GM12865 (cell line): ENCODE measurements at places on chromosomes 7 and 10.
A peak's percentile ranks its signal among the peaks of the same experiment; 100 is the strongest.

- DNase-seq = no peak
These were observed 33.2 kb upstream of the PLEKHA1 start for GRCh38 chr10:122341141-122341810.

- DNase-seq = no peak
These were observed 78.4 kb downstream of the XRCC2 start for GRCh38 chr7:152597507-152597906.

DNA sequence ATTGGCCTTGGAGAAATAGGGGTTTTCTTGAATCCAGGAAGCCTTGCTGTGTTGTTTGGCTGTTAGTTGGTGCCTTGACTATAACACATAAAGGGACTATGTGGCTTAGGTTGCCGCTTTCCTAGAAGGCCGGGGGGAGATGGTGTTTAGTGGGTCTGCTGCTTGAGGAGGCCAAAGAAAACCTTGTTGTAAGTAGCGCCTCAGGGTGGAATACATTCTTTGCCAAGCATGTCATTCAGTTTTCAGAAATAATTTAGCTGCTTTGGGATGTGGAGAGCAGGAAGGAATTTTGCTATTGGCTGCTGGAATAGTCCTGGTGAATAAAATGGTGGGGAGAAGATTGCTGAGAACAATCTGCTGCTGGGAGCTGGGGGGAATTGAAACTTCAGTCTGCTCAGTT is 132.9 kb upstream of the WNT16 start:
- no peak for DNase-seq

- no peak for DNase-seq
These were observed 3.3 kb upstream of the OR6V1 start for GRCh38 chr7:143048827-143049226.

DNA sequence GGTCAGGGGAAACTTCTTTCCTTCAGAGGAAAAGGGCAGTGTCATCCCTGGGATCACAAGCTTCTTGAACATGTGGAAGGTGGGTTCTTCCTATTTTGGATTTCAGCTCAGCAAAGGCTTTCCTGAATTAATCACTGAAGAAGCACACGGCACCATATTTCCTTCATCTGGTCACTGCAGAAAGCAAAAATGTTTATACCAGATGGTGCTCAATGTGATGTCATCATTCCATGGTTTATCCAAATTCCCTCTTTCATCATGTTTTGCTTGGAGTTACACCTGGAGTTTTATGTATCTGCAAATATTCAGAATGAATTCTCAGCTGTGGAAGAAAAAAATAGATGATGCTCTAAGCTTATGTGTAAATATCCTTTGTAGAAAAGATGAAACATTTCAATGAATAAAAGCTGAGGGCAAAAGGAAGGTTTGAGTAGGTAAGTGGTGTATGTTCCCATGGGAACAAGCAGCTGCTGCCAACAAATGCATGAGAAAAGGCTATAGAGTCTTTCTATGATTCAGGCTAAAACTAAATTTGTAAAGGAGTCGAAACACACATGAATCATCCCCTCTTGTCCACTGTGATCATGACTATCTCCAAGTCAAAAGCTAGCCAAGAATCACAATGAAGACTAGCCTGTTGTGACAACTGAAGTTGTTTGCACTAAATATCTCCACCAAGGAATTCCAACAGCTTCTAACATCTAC is 26.9 kb upstream of the BPGM start:
- DNase-seq = no peak

DNA sequence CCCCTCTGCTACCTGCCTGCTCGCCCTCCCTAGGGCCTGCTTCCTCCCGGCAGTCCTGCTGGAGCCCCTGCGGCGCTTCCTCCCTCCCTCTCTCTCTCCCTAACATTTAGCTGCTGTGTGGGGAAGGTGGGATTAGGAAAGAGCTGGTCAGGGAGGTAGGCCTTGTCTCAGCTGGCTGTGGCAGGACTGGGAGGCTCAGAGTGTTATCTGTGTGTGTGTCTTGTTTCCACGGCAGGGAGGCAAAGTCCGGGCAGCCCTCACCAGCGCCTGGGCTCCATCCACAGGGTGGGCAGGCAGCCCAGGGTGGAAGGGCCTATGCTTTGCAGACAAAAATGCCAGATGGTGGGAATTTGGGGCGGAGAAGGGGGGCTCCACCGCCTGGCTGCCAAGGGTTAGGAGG is 105.7 kb downstream of the RPS24 start:
- no peak for DNase-seq

- DNase-seq = no peak
These were observed 16.7 kb upstream of the LRRN3 start for GRCh38 chr7:111074071-111074747.

DNA sequence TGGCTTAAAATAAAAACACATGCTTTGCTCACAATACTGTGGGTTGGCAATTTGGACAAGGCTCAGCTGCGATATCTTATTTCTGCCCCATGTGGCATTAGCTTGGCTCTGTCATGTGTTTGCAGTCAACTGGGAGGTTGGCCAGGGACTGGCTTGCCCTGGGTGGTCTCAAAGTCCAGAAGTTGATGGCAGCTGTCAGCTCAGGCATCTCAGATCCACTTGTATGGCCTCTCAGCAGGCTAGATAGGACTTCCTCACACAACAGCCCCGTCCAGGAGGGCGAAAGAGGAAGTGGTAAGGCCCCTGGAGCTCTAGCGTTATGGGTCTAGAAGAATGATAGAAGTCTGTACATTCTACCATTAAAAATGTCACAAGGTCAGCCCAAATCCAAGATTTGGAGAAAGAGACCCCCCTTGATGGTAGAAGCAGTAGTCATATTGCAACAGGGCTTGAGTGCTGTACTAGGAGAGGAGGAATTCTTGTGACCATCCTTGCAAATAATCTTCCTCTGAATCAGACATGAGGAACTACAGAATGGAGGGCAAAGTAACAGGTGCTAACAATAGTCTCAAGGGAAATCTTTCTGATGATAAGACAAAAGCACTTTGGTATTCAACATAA is 166.2 kb downstream of the FAM107B start:
- DNase-seq = peak; percentile 63

DNA sequence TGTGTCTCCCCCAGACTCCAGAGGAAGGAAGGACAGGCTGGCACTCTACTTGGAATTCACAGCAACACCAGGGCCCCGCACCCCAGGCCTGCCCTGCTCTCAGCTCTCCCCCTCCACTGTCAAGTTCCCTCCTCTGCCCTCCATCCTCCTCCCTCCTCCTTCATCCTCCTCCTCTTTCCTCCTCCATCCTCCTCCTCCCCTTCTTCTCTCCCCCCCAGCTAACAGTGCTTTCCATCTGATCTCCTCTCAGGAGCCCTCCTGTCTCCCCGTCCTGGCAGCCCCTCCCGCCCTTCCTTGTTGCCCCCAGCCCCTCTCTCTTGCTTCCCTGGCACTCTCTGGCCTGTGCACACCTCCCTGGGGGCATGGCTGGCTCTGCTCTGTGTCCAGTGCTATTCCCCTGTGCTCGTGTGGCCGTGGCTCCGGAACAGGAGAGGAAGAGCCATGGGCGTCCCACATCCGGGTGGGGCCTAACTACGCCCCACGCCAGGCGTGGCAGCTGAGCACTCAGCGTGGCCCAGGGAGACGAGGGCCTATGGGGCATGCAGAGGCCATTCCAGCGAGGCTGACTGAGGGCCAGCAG is 64.2 kb downstream of the PWWP2B start:
- DNase-seq = no peak
